Activated CD4-positive, alpha-beta T cell treated with anti-CD3 and anti-CD28 coated beads, Interleukin-2, amount 50 U/mL, for 16 hours (primary cell): ENCODE measurements at places on chromosomes 12 and 14.

DNA sequence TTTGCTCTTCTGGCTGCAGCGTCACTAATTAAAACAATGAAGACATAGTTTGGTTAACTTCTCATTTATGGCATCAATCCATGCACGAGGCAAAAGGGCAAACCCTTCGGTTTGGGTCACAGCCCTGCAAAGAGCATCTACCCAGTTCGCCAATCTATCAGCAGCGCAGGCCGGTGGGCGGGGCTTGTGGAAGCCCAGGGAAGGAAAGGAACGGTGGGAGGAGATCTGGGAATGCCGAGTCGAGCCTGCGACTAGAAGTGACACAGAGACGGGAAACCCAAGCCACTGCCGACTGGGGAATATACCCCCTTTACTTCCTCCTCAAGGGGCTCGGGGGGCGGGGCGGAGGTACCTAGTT, 466 bp downstream of the KICS2 start:
- peak; percentile 54 for DNase-seq

DNA sequence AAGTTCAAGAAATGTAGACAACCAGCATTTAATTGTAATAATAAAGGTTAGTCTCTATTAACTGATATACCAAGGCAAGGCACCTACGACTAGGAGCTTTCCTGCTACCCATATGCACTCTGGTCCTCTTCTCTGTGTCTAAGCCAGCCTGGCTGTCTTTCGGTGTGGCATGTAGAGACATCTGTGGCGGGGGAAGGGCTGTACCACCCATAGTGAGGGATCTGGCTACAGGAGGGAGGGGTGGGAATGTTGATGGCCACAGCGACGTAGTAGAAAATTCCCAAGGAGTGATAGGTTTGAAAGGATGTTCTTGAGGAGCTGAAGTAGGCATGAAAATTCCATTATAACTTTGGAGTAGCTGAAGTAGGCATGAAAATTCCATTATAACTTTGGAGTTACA, 344.2 kb downstream of the ATP23 start:
- DNase-seq, result no peak

GRCh38 chr12:121061831-121062230, 22.8 kb upstream of the OASL start:
- DNase-seq, result no peak

- no peak for DNase-seq
These were observed 276.9 kb downstream of the CACNA1C start for GRCh38 chr12:2329661-2330210.

DNA sequence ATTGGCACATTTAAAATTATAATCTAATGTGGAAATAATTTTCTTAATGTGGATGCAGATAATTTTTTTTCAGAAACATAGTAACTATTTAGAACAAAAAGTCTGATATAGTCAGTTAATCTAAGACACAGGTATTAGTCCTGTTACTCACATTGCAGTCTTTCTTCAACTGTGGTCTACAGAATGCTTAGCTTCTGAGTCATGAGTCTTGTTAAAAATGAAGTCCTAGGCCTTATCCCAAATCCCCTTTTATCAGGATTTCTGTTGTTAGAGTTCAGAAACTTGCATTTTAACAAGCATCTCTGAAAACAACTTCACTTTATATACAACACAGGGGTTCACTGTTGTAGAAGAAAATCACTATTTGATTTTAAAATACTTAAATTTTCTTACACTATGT, 112.2 kb downstream of the SLC16A7 start:
- no peak for DNase-seq

- DNase-seq, result no peak
These were observed 47.4 kb upstream of the DYRK2 start for GRCh38 chr12:67601126-67601525.

DNA sequence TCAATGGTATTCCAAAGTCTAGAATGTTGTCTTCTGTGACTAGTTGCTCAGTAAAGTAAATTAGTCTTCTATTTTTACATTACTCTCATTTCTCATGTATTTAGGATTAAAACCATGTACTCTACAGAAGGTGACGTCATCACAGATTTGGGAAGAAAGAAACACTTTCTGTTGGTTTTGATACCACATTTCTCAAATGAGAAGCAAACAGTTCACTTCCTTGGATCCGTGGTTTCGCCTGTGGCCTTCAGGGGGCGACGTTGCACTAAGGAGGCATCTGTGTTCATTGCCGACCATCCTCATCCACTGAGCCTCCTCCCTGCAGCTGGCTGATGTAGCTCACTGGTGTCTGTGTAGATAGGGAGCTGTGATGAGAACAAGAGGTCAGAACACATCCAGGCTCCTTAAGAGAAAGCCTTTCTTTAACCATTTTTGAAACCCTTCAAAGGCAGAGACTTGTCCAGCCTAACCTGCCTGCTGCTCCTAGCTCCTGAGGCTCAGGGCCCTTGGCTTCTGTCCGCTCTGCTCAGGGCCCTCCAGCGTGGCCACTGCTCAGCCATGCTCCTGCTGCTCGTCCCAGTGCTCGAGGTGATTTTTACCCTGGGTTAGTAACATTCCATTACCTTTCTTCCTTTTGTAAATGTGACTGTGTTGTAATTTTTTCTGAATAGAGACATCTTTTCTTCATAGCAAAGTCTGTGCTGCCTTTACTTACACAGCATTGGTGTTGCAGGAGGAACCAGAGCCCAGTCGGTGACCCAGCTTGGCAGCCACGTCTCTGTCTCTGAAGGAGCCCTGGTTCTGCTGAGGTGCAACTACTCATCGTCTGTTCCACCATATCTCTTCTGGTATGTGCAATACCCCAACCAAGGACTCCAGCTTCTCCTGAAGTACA, 220.6 kb upstream of the OR4E1 start:
- peak; percentile 49 for DNase-seq

DNA sequence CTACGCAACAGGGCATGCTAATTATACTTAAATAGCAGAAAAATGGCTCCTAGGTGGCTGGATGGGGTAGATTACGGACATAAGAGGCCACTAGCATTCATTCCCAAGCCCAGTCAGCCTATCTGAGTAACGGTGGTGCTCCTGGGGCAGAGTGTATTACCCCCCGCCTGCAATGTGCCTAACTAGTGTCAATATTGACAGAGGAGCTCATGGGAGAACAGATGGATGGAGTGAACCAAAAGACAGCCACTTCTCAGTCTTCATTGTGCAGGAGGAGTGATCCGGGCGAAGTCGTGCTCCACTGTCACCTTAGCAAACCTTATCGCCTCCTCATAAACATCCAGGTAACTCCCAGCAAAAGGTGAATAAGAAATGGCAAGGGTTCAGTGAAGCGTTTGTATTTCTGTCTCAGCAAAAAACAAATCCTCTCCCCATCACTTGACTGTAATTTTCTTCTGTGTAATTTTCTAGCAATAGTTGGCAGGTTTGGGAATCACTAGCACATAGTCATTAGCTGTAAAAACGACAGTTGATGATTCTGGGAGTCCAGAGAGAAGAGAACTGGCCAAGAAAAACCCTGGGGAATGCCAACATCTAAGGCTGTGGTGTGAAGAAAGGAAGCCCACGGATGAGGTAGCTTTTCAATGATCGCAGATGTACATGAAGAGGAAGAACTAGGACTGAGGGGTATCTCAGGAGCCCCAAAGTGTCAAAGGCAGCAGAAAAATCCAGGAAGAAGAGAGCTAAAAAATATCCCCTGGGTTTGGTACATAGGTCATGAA, 126.6 kb upstream of the BCL2L14 start:
- DNase-seq, result no peak

- peak; percentile 23 for DNase-seq
These were observed 58.5 kb upstream of the TMPO start for GRCh38 chr12:98456576-98457573.

GRCh38 chr12:38961683-38962082, 56.3 kb upstream of the CPNE8 start:
- DNase-seq, result no peak

- DNase-seq, result no peak
These were observed 22.3 kb upstream of the SPTLC2 start for GRCh38 chr14:77638771-77639171.

DNA sequence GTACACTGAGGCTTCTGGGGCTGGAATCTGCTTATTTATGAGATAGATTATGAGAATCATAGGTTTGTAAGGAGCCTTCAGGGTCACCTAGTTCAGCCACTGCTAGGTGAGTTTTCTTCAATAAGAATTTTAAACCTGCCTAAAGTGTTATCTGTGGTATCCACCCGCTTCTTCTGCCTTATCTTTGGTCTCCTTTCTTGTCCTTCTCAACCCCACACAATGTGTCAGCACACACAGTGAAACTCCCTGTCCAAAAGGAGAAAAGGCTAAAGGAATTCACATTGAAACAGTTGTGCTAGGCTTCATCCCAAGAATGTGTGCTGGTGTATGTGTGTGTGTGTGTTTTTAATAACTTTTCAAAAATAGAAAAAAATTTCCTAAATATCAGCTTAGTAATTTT, 259.3 kb upstream of the BTG1 start:
- no peak for DNase-seq

GRCh38 chr14:75032939-75033338, 18.3 kb downstream of the MLH3 start:
- DNase-seq, result no peak

- peak; percentile 80 for DNase-seq
These were observed 108.7 kb downstream of the BCAT1 start for GRCh38 chr12:24840046-24840800.

GRCh38 chr14:34187061-34187460, 236.2 kb upstream of the EGLN3 start:
- DNase-seq, result no peak

- DNase-seq, result no peak
These were observed 133.2 kb upstream of the ARHGAP5 start for GRCh38 chr14:31943861-31944255.

GRCh38 chr12:39351153-39351552, 91.8 kb downstream of the KIF21A start:
- DNase-seq, result no peak

DNA sequence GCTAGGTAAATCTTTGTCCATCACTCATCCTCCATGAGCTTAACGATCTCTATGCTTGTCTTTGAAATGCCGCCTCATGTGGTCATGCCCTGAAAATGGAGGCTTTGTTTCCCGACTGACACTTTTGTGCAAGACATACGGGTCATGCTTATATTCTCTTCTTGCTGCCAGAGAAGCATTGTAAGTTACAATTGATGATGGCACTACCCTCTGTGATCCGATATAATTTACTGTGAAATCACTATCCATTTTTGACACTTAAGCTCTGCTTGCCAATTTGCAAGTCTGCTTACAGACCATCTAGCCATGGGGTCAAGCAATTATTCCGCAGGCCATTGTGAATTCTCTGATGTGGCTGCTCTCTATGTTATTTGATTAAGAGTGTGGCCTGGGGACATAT, 650.0 kb downstream of the FLRT2 start:
- DNase-seq, result no peak

DNA sequence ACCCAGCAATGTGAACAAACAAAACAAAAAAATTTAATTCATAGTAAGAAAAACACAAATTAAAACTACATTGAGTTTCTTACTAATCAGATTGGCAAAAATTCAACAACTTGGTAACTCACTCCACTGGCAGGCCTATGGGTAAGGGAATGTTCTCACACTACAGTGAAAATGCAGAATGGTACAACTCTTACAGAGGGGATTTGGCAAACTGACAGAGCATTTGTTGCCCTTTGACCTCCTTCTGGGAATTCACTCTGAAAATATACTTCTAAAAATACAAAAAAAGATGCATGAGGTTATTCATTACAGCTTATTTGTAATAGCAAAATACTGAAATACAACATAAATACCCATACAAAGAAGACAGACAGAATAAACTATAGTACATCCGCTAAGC, 32.8 kb downstream of the ABCD2 start:
- no peak for DNase-seq

GRCh38 chr14:90062127-90062794, 467 bp downstream of the KCNK13 start:
- DNase-seq, result no peak

- DNase-seq, result no peak
These were observed 90.5 kb upstream of the STXBP6 start for GRCh38 chr14:25140411-25140810.

DNA sequence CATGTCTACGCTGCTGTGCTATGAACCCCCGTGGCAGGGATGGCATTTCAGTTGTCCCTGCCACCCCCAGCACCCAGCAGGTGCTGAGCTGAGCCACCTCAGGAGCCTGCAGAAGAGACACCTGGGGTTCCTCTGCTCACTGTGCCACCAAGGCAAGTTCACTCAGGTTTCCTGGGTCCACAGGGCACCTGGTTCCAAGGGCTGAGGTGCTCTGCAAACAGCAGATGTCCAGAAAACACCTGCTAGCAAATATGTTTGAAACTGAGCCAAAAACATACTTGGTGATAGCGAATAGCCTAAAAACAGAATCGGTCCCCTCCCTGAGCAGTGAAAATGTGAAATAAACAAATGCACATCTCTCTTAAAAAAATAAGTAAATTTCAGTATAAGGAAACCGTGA, 35.6 kb upstream of the GPR68 start:
- no peak for DNase-seq

DNA sequence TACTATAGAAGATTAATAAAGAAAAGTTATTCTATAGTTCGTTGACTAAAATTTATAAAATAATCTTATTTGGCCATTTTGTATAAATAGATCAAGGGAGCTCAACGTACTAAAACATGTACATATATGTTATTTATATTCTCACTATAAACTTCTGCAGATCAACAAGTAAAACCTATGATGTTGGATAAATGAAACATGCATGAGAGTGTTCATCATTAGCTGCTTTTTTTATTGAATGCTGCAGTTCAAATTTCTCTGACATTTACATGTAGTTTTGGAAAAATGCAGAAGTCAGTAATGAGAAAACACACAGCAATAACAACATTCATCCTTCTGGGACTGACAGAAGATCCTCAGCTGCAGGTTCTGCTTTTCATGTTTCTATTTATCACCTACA, at the start of gene OR6C68:
Gene OR6C68, plus strand, starts transcription at position 301 of the 400 bp plus-strand sequence. Its CDS starts 0 bp downstream, at position 301.
- DNase-seq, result no peak

DNA sequence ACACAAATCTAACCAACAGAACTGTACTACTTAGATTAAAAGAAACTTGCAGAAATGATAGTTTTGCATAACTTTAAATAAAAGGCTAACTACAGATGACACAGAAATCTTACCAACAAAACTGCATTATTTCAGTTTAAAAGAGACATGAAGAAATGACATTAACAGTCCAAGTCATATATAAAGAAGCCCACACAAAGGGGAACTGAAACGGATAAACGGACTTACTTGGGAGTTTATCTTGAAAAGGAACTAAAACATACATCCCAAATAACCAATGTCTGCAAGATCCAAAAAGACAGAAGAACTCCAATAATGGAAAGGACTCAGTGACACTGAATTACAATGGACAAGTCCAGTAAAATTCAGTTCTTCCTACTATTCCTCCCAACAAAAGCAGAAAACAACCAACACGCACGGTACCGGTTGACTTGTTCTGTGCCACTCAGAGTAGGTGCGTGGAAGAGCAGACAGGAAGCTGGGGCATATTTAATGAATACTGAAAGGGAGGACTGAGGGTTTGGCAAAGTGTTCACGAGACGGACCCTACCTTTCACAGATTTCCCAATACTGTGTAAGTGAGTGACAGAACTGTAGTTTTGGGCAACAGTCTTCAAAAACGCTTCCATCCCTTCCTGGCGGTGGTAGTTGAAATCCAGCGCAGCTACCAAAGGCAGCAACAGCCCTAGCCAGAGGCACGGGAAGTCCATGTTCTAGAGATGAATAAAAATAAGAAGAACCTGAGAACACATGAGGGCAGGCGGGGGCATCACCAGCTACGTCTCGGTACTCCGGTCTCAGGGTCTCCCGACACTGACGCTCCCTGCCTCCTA, 627 bp downstream of the CPM start:
- DNase-seq, result peak; percentile 24
